ENCODE measurements at places on chromosomes 5 and 9. TPM values are rescaled to one million over a fixed set of nuclear protein-coding genes. Genes with fewer than 3 reads are reported as not detected.

DNA sequence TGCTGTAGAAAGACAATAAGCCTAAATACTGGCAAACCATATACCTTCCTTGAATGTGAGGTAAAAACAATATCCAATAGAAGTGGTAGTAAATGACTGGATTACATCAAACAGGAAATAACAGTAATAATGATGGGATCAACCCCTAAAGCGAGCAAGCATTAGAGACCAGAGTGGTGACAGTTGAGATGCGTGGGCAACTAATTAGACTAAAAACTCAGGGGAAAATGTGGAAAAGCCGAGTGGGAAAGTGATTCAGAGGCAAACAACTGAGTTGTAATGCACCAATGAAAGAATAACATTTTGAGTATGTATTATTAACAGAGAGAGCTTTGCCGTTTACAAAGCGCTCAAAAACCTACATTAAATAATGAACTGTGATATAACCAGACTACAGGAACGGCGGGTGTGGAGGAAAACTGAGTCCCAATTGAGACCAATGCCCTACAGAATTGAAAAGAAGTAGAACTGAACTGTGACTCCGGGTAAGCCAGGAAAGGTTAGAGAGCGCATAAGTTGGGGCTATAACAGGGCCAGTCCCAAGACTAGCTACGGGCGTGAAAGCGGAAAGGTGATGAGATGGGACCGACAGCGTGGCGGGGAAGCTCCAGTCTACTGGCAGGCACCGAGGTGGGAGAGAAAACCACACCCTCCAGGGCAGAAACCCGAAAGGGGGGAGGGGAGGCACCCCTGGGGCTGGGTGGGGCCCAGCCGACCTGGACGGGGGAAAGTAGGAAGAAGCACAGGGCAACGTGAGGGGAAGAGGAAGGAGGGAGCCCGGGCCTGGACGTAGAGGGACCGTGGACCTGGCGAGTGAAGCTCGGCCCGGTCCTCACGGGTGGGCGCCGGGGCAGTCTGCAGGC, 592 bp downstream of the UBAP2 start:
- peaks cover 20% of the 10 kb centered on the region for H3K4me1 ChIP-seq
- H3K27me3 ChIP-seq: no peaks in the 10 kb centered on the region
- DNase-seq: peak; percentile 58
- no peaks in the 10 kb centered on the region for H3K36me3 ChIP-seq
- peak overlapping the region; percentile 92 for H3K27ac ChIP-seq

DNA sequence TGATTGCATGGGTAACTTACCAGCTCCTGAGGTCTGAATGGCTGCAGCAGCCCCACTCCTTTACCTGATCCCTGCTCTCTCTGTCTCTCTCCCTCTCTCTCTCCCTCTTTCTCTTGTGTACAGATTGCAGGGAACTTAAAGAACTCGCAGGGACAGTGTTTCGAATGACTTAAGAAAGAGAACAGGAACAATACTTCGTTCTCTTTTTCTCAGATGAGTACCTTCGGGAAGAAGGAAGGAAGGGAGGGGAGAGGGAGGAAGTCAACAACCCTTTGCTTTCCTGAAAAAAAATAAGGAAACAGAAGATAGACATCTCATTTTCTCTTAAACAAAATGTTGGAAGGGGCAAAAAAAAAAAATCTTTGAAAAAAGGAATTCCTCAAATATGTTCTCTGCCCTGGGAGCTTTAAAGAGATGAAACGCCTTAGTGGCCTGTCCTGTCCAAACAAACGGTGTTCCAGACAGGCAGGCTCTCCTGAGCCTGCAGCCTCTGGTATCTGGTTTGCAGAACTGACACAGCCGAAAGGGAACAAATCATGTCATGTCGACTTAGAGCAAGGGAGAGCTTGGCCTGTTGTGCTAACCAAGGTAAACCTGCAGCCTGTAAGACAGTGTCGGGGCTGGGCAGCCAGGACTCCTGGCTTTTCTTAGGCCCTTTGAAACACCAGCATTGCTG, at the start of gene ZNF366:
Gene ZNF366 (minus strand): TSS at position 180 of the 676 bp plus-strand sequence. CDS start 45,914 bp downstream, outside the sequence.
- no peaks in the 10 kb centered on the region for H3K36me3 ChIP-seq
- H3K4me3 ChIP-seq: peak within 1 kb of the TSS; percentile 28
- no peaks in the 10 kb centered on the region for H3K27me3 ChIP-seq
- H3K4me1 ChIP-seq: peaks cover 28% of the 10 kb centered on the region

DNA sequence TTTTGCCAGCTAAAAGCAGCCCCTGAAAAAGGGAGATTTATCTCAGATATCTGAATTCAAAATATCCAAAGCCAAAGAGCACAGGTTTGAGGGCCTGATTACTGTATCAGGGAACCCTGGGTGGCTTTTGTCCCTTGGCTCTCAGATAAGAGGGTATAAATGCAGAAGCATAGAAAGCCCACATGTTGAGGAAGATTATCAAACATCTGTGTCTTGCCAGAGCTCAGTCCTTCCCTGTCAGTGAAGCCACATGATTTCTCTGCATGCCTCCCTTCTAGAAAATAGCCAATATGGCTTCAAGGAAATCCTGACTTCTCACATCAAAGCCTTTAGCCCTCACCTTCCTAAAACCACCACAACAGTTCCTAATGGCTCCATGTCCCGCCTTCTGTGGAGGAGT, 408.0 kb upstream of the DMAC1 start:
- no peaks in the 10 kb centered on the region for H3K36me3 ChIP-seq
- H3K4me1 ChIP-seq: no peaks in the 10 kb centered on the region
- H3K27me3 ChIP-seq: no peaks in the 10 kb centered on the region
- H3K27ac ChIP-seq: no peak overlapping the region

DNA sequence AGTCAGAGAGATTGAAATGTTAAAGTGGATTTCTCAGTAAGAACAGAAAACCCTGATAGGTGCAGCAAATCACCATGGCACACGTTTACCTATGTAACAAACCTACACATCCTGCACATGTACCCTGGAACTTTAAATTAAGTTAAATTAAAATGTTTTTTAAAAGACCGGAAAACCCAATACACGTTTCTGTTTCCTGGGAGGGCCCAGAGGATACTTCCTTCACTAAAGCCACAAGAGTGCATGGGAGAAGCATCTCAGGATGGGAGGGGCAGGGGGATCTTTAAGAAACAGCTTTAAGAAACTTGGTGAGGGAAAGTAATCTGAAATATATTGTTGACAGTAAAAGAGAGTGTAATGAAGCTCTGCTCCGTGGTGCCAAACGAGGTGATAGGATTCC, 164.7 kb upstream of the PTGER4 start:
- no peak overlapping the region for H3K4me3 ChIP-seq
- H3K27ac ChIP-seq: no peak overlapping the region
- DNase-seq: no peak
- H3K4me1 ChIP-seq: no peaks in the 10 kb centered on the region
- H3K36me3 ChIP-seq: no peaks in the 10 kb centered on the region

GRCh38 chr9:72210522-72210921, 61.3 kb downstream of the GDA start:
- no peak overlapping the region for H3K4me3 ChIP-seq
- H3K27ac ChIP-seq: no peak overlapping the region
- H3K27me3 ChIP-seq: peaks cover 8% of the 10 kb centered on the region
- no peaks in the 10 kb centered on the region for H3K36me3 ChIP-seq

DNA sequence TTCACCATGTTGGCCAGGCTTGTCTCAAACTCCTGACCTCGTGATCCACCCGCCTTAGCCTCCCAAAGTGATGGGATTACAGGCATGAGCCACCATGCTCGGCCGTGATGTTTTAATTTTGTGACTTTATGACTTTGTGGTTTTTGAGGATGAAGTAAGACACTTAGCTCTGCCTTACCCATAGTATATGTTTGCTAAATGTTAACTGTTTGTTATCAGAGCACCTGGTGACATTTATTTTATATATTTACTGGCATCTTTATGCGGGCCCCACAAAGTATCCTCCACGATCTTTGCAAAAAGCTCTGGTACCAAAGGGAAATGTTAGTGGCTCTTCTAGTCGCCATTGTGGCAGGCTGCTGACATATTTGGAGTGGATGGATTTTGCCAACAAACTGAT, 6.7 kb downstream of the SLC23A1 start:
- DNase-seq: no peak
- no peak overlapping the region for H3K27ac ChIP-seq
- H3K36me3 ChIP-seq: peaks cover 34% of the 10 kb centered on the region
- no peaks in the 10 kb centered on the region for H3K4me1 ChIP-seq

GRCh38 chr9:120383999-120384924, 195.7 kb downstream of the CDK5RAP2 start:
- no peak overlapping the region for H3K4me3 ChIP-seq
- peaks cover 15% of the 10 kb centered on the region for H3K36me3 ChIP-seq
- no peak for DNase-seq
- H3K27ac ChIP-seq: no peak overlapping the region

- peak overlapping the region; percentile 95 for H3K4me3 ChIP-seq
- DNase-seq: no peak
- H3K27ac ChIP-seq: peak overlapping the region; percentile 100
- H3K36me3 ChIP-seq: peaks cover 12% of the 10 kb centered on the region
- H3K27me3 ChIP-seq: no peaks in the 10 kb centered on the region
These were observed 978 bp upstream of the UBE2B start for GRCh38 chr5:134370311-134370870.

DNA sequence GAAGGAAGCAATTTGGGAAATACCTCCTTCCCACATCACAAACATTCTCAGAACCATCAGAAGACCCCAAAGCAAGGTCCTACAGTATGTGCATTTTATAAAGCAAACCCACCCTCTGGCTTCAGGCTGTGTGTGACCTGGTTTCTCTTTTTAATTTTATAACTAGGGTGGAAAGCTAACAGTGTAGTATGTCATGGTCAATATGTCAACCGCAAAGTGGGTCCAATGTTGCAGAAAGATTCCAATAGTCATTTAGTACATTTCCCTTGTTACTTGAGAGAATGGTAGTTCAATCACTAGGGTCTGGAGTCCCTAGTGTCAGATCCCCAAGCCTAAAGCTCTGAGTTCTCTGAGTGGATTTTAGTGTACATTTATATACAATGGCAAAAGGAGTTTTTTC, 96.2 kb downstream of the FGF1 start:
- H3K4me3 ChIP-seq: no peak overlapping the region
- no peaks in the 10 kb centered on the region for H3K36me3 ChIP-seq
- no peaks in the 10 kb centered on the region for H3K4me1 ChIP-seq
- H3K27ac ChIP-seq: no peak overlapping the region
- H3K27me3 ChIP-seq: no peaks in the 10 kb centered on the region
- DNase-seq: no peak

DNA sequence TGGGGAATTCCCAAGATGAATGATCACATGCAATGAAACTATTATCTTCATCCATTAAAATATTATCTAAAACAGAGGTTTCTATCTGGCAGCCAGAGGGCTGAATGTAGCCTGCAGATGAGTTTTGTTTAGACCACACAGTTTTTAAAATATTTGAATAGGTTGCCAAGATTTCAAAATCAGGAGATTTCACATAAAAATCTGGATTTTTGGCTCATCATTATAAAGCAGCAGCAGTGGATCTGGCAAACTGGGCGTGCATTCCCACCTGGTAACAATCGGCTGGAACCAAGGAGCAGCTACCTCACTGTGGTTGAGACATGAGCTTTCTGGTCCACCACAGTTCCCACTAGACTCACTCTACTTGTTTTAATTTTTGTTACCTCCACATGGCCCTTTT, 155.1 kb downstream of the BNC2 start:
- H3K4me1 ChIP-seq: no peaks in the 10 kb centered on the region
- H3K27me3 ChIP-seq: no peaks in the 10 kb centered on the region
- no peaks in the 10 kb centered on the region for H3K36me3 ChIP-seq
- H3K4me3 ChIP-seq: no peak overlapping the region
- no peak overlapping the region for H3K27ac ChIP-seq

- peaks cover 24% of the 10 kb centered on the region for H3K4me1 ChIP-seq
- peak overlapping the region; percentile 50 for H3K27ac ChIP-seq
- no peaks in the 10 kb centered on the region for H3K27me3 ChIP-seq
- H3K36me3 ChIP-seq: no peaks in the 10 kb centered on the region
- H3K4me3 ChIP-seq: no peak overlapping the region
These were observed 51.6 kb downstream of the ENTREP1 start for GRCh38 chr9:69376651-69377050.

DNA sequence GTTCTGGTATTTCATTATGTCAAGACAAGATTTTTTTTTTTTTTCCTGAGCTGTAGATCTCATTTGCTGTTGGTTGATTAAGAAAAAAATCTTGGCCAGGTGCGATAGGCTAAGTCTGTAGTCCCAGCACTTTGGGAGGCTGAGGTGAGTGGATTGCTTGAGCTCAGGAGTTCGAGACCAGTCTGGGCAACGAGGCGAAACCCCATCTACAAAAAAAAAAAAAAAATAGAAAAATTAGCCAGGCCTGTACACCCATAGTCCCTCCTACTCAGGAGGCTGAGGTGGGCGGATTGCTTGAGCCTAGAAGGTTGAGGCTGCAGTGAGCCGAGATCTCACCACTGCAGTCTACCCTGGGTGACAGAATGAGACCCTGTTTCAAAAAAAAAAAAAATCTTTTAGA, 12.2 kb downstream of the CDC42SE2 start:
- peaks cover 35% of the 10 kb centered on the region for H3K4me1 ChIP-seq
- no peaks in the 10 kb centered on the region for H3K36me3 ChIP-seq
- H3K27ac ChIP-seq: no peak overlapping the region
- H3K27me3 ChIP-seq: no peaks in the 10 kb centered on the region
- no peak for DNase-seq
- no peak overlapping the region for H3K4me3 ChIP-seq

GRCh38 chr9:128685636-128686489, 3.2 kb upstream of the SET start:
- peak overlapping the region; percentile 41 for H3K4me3 ChIP-seq
- no peaks in the 10 kb centered on the region for H3K27me3 ChIP-seq
- no peaks in the 10 kb centered on the region for H3K36me3 ChIP-seq
- peaks cover 63% of the 10 kb centered on the region for H3K4me1 ChIP-seq

GRCh38 chr9:114613919-114614318, 2.8 kb downstream of the TMEM268 start:
- H3K36me3 ChIP-seq: peaks cover 3% of the 10 kb centered on the region
- no peaks in the 10 kb centered on the region for H3K27me3 ChIP-seq
- no peak for DNase-seq
- no peak overlapping the region for H3K4me3 ChIP-seq

- H3K4me1 ChIP-seq: no peaks in the 10 kb centered on the region
- H3K27me3 ChIP-seq: no peaks in the 10 kb centered on the region
- H3K27ac ChIP-seq: no peak overlapping the region
These were observed 880.9 kb upstream of the SEMA6A start for GRCh38 chr5:117455236-117456233.

- H3K27me3 ChIP-seq: no peaks in the 10 kb centered on the region
- peak overlapping the region; percentile 77 for H3K27ac ChIP-seq
- DNase-seq: peak; percentile 86
- peaks cover 92% of the 10 kb centered on the region for H3K4me1 ChIP-seq
These were observed 12.1 kb downstream of the NOTCH1 start for GRCh38 chr9:136533775-136534157.

GRCh38 chr9:89436963-89437625, 60.8 kb downstream of the SEMA4D start:
- H3K4me3 ChIP-seq: no peak overlapping the region
- peak overlapping the region; percentile 18 for H3K27ac ChIP-seq
- peaks cover 61% of the 10 kb centered on the region for H3K4me1 ChIP-seq

DNA sequence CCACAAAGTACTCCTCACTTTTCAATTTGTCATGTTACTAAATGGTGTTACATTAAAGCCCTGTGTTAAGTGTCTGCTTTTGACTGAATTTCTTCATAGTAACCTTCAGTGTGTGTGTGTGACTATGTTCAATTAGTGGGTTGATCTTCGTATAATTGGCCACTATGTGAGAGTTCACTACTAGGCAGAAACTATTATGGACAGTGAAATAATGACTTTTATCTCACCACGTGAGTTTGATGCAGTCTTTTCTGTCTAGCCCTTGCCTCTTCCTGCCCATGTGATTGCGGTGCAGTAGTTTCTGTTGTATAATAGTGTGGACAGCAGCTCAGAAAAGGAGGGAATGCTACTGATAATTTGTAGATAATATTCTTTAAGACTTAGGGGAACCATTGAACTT, 1.8 kb upstream of the MAML1 start:
- H3K27ac ChIP-seq: no peak overlapping the region
- no peak for DNase-seq

ARL14EPL gene
- not detected for total RNA-seq

CTXN3 gene
- not detected for total RNA-seq

MOB3B gene
- total RNA-seq: 22.7 TPM

SOX30 gene
- not detected for total RNA-seq

HNRNPAB gene
- 102 TPM for total RNA-seq

GCNT1 gene
- total RNA-seq: 14.4 TPM

NOL8 gene
- total RNA-seq: 38.5 TPM

PAX5 gene
- 0.18 TPM for total RNA-seq

Measured in lower lobe of right lung (tissue), 2 donors.